Right ventricle myocardium superior (tissue), 1 donor: ENCODE measurements at places on chromosomes 5 and 9. TPM values are rescaled to one million over a fixed set of nuclear protein-coding genes. Genes with fewer than 3 reads are reported as not detected.

Gene TMEM171
- total RNA-seq = not detected

Gene LURAP1L
- 2.2 TPM for total RNA-seq

Gene CDC25C
- total RNA-seq = 0.16 TPM

- no peak for DNase-seq
Measured at GRCh38 chr9:121322737-121323448, 47.2 kb downstream of the STOM start.

GRCh38 chr5:166710271-166710670 is 1581.2 kb upstream of the WWC1 start:
- DNase-seq = no peak

GRCh38 chr5:159764283-159765134 is 151.8 kb upstream of the ADRA1B start:
- DNase-seq = no peak

- DNase-seq = no peak
Measured at GRCh38 chr9:98092613-98092931, 26.4 kb downstream of the TRIM14 start.

GRCh38 chr5:103962023-103962422 is 399.4 kb upstream of the NUDT12 start:
- no peak for DNase-seq

GRCh38 chr5:68033029-68033428 is 182.5 kb upstream of the PIK3R1 start:
- DNase-seq = no peak

DNA sequence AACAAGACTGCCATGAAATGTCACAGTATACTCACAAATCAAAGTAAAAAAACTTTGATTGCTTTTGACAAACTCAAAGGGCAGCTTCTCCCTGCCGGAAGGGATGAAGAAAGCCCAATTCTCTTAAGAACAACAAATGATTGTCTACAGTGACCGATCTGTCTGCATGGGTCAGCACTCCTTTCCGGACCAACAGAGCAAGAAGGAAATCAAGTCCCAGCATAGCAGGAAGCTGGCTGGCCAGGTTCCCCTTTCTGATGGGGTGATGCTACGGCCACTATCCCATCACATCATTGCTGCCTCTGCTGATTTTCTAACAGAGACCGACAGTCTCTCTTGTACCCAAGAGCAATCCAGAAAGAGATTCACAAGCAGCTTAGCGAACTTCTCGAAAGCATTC is 692 bp downstream of the C1QTNF3 start:
- peak; percentile 53 for DNase-seq
